Kidney tubule cell (primary cell): ENCODE measurements at places on chromosomes 5 and 9.

DNA sequence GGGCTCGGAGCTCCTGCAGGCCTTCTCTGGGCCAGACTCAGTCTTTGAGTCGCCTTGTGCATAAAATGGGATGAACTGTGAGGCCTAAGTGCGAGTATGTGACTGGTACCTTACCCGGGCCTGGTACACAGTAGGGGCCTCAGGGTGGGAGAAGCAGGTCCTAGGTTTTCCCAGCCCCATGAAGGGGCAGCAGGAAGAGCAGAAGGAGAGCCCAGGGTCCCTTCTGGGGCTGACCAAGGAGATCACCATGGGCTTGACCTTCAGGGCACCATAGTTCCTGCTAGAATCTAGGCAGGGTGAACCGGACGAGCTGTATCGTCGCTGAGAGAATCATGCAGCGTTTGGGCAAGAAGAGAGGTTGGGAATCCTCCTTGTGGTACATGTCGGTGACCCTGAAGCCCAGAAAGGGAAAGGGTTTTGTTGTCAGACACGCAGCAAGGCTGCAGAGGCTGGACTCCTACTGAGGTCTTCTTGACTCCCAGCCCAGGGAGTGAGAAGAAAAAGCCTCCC lies 373 bp upstream of the PHYKPL start:
- DNase-seq, result no peak

DNA sequence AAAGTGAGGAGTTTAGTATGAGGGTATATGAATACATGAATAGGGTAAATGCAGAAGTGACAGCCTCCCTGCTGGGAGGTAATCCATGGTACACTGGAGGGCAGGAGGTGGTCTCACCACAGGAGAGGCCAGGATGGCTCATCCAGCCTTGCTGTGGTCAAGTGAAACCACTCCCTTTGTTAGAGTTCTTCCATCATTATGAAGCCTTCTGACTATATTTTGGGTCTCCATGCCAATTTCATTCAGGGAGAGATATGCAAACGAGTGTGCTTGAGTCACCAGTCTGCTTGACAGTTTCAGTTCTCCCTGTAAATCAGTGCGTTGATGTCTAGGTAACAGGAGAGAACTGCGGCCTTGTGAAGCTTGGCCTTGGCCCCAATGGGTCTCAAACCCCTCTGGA lies 16.4 kb downstream of the PPP3R2 start:
- peak; percentile 25 for DNase-seq

DNA sequence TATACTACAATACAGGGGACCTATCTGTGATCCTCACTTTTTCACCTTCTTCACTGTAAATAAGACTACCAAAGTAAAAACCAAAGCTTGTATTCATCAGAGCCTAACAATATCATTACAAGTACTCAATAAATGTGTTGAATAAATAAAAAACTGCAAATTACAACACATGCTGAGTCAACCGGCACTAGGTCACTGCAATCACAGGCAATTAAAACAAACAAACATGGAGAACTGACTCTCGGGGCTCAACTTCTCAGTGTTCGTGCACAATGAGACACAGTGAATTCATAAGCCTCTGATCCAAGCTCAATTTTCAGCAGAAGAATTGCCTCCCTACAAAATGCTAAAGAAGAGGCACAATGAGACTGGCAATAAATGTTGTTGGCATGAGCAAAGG lies 69.2 kb downstream of the CDK5RAP2 start:
- no peak for DNase-seq

DNA sequence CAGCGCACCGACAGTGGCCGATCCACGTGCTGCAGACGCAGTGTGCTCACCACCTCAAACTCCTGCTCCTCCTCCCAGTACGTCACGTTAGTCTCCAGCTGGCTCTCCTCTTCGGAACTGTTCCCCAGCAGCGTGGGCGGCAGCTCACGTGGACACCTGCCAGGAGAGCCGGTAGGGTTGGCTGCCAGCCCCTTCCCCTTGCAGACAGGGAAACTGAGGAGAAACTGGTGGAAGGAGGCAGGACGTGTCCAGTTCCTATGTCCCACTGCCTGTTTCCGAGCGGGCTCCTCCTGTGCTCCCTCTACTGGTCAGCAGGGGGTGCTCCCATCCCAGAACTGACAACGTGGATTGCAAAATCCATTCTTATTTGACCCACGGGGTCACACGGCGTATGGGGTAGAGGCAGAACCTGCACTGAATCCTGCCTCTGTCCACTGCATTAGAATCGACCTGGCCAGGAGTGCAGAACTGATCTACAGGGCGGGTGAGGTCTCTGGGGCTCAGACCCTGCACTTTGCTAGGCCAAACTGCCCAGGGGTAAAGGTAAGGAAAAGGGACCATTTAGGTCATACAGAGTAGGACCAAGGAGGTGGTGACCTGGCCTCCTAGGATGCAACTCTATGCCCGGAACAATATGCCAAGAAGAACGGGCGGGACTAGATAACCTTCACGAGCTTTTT lies 25.7 kb downstream of the PDGFRB start:
- DNase-seq, result peak; percentile 72

DNA sequence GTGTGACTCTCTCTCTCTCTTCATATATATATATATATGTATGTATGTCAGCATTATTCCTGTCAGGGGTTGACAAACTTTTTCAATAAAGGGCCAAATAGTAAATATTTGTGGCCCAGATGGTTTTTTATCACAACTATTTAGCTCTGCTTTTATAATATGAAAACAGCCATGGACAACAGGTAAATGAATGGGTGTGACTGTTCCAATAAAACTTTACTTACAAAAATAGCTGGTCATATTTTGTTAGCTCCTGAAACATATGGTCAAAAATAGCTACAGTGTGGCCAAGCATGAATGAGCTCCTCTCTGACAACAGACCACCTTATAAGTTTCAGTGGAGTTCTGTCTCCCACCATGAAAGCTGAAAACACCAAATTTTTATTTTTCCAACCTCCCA lies 21.6 kb downstream of the RAPGEF6 start:
- DNase-seq, result no peak

- DNase-seq, result no peak
Measured at GRCh38 chr5:122532035-122532434, 220.0 kb downstream of the SNCAIP start.

DNA sequence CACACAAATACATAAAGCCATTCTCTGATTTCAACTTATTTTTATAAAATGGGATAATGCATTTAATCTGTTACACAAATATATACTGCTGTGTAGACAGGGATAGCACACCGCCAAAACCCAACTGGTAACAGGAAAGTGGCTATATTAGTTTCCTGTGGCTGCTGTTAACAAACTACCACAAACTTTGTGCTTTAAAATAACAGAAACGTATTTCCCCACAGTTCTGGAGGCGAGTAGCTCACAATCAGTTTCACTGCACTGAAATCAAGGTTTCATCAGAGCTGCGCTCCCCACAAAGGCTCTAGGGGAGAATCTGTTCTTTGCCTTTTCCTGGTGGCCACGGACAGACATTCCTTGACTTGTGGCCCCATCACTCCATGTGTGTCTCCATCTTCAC lies 94.0 kb downstream of the MLLT3 start:
- DNase-seq, result no peak
